ENCODE measurements at places on chromosomes 3 and 15.

DNA sequence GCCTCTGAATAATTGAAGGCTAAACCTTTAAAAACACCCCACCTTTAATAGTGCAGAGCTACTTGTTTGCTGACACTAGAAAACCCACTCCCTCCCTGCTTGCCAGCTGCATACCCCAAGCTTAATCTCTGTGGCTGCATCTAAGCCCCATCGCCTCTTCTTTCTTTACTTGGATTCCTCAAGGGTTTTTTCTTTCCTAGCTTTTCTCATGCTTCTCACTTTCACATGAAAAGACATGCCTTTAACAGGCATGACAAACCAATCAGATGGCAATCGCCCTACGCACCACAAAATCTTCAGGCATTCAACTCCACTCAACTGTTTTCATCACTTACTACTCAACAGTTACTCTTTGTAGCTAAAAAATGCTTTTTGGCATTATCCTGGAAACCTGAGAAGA lies 77.5 kb downstream of the PLD1 start:
- DNase-seq = no peak

DNA sequence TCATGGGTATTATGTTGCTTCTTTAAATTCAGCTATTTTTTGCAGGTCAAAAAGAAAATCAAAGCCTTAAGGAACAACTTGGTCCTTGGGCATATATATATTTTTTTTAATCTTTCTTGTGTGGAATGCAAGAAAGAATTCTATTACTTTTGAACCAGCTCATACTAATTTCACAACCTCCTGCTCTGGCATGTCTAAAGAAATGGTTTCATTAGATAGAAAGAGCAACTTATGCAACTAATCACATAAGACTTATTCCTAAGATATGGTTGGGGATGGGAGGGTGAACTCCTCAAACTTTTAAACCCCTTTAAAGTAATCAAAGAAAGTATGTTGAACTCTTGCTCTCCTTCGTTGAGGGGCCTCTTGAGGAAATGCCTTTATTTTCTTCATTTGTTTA lies 114.9 kb downstream of the GMNC start:
- DNase-seq = no peak

DNA sequence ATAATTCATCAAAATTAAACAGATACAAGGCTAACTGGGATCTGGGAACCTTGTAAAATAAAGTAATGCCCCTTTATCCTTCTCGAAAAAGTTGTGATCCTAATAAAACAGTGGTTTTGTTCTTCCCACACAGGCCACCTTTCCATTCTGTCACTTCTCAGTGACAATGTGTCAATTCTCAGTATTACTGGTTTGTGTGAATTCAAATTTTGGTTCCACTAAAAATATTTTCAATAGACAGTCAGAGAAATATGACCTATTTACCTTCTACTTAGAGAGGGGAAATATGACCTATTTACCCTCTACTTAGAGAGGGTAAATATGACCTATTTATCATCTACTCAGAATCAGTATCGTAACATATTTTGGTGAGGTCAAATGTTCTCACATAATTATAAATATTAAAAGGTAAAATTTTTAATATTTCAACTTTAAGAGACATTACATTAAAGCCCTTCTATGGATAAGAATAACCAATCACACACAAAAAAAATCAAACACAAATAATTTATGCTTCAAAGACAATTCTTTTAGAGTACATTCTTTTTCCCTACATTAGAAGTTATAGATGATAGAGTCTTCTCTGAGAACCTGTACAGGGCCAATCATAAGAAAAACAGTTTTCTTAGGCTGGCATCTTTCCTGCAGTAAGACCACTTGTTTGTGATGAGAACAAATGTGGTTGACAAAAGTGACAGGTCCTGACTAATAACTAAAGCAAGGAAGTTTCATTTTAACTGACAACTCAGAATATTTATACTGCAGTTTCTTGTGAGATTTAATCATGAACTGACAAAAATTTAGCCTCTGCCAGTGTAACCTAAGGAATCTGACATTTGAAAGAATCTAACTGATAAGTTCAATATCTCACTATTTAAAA lies 323.3 kb downstream of the DIPK2A start:
- no peak for DNase-seq

GRCh38 chr15:51022206-51022605 lies 72.5 kb downstream of the TNFAIP8L3 start:
- DNase-seq = no peak

DNA sequence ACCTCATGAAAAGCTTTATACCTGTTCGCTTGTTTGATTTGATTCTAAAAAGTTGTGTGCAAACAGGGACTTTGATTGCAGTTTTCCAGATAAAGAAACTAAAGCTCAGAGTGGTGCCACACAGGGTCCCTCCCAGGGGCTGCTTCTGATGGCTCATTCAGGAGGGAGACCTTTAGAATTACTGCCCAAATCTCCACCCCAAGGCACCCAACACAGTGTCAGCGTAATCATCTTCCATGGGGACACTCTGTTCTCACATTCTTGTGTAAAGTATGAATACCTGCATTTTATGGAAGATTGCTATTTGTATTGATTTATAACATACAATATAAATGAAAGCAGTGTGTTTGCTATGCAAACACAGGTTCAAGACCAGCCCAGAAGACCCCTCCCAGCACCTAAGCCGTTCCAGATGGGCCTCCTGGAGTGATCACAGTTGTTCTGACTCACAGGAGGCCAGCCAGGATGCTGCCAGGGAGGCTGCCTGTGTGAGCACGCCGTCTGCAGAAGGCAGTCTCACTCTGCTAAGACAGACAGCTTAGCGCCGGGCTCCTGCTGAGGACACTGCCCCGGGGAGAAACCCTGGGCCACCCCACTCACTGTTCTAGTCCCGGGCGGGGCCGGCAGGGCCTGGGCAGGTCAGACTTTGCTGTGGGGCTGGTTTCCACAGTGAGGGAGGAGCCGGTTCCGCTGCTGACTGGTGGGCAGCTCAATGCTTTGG lies 185.6 kb downstream of the FAM43A start:
- DNase-seq = peak; percentile 80

DNA sequence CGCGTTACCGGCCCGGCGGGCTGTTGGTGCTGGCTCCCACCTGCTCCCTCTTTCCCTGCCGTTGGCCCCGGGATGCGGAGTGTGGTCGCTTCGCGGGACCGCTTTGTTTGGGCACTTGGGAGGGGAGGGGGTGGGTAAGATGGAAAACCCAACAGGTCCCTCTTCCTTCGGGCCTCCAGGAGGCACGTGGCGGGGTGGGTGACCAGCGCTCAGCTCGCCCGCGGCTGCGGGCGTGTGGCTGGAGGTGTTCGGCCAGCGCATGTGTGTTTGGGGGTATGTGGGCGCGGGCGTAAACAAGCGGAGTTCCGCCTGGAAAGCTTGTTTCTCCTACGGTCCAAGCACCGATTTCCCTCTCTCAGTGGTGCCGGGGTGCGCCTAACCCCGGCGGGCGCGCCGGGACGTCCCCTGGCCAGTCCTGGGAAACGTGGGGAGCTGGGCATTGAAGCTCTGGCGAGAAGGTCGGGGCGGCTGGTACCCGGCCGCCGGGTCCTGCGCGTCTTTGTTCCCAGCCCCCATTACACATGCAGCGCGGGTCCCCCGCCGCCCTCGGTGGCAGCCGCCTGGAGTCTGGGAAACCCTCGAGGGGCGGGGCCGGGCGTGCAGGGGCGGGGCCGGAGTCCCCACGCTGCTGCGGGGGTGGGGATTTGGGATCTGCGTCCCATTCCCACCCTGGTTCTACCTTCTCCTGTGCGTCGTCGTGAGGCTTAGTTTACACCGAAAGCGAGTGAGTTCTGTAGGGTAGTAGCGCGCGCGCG lies 1.4 kb downstream of the ACVR2B start:
- peak; percentile 75 for DNase-seq

- DNase-seq = no peak
These were observed 78.8 kb downstream of the TLE3 start for GRCh38 chr15:70018646-70019600.

- no peak for DNase-seq
These were observed 232.0 kb upstream of the RASGRP1 start for GRCh38 chr15:38796589-38796988.
